ENCODE measurements at places on chromosomes 11 and 22. TPM values are rescaled to one million over a fixed set of nuclear protein-coding genes. Genes with fewer than 3 reads are reported as not detected.
A peak's percentile ranks its signal among the peaks of the same experiment; 100 is the strongest.

GRCh38 chr11:64759722-64760719 lies at the start of gene PYGM:
Gene PYGM, minus strand, starts transcription at chr11:64759974. Its CDS starts 76 bp downstream, at chr11:64759898.
- peak; percentile 94 for DNase-seq

GRCh38 chr11:9568161-9568853 lies 5.2 kb upstream of the WEE1 start:
- DNase-seq = no peak

- DNase-seq = no peak
Observed at GRCh38 chr11:95365348-95365747, 134.3 kb upstream of the SESN3 start.

PRG3 gene
- total RNA-seq = not detected

- DNase-seq = no peak
Observed at GRCh38 chr22:45991098-45991497, 14.1 kb upstream of the WNT7B start.

DNA sequence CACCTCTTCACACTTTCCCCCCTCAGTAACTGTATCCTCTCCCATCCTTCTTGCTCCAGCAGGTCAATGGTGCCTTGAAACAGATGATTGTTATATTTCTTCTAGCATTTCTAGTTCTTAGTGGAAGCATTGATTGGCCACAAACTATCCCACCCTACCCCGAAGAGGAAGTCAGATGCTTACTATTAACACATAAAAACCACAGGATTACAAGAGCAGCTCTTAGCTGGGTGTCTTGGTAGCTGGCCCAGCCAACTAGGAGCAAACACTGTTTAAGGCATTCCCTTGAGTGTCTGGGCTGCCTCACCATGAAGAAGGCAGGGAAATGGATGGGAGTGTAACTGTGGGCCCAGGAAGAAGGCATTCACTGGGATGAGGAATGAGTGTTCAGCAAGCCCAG lies 176.6 kb downstream of the GRIK4 start:
- no peak for DNase-seq

DNA sequence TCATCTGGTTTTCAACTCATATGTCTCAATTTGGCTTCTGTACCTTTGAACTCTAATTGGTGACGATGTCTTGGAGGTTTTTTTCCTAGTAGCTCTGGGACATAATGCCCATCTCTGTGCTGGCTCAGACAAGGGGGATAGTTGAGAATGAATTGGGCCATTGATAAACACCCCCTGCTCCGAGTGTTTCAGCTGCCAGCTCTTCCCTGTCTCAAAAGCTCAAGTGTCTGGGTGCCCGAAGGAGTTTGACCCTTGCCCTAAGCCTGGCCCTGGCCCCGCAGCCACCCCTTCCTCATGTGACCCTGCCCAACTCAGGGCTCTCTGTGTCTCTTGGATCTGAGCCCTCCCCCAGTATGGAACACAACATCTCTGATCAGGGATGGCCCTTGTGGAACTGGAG lies 3.0 kb downstream of the INSC start:
- no peak for DNase-seq

DNA sequence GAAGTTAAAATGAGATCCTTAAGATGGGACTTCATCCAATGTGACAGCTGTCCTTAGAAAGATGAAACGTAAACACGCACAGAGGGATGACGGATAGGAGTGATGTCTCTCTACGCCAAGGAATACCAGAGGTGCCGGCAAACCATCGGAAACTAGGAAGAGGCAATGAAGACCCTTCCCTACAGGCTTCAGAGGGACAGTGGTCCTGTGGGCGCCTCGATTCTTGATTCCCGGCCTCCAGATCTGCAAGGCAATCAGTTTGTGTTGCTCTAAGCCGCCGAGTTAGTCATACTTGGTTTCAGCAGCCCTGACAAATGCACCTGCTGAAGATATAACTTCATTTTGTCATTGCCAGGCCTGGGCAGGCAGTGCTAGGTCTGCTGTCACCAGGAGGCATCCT lies 1455.1 kb downstream of the TBC1D22A start:
- no peak for DNase-seq

- no peak for DNase-seq
Observed at GRCh38 chr11:70908223-70908622, 344.2 kb downstream of the SHANK2 start.

DNA sequence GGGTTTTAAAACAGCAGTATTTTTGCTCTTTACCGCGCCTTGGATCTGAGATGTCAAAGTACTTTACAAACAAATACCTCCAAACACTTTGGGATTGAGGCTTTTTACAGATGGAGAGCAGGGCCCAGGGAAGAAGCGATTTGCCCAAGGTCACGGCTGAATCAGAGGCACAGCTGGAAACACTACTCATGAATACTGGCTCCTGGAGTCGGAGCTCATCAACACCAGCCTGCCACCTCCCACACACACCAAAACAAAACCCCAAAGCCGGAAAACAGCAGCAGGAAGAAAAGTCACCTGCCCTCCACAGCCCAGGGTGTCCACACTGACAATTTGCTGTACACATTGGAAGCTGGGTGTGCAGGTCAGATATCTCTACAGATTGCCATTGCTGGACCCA lies 339.4 kb downstream of the CADM1 start:
- DNase-seq = no peak

GRCh38 chr11:128463979-128464378 lies 123.4 kb downstream of the ETS1 start:
- DNase-seq = no peak

GRCh38 chr11:121374286-121374985 lies 77.7 kb upstream of the SORL1 start:
- DNase-seq = no peak

- DNase-seq = no peak
Observed at GRCh38 chr11:119114351-119114750, 7.0 kb upstream of the HINFP start.

APOBEC3B gene
- 0.59 TPM for total RNA-seq

- no peak for DNase-seq
Observed at GRCh38 chr11:128891913-128892398, 800 bp downstream of the KCNJ5 start.

FAM180B gene
- not detected for total RNA-seq

OR10D3 gene
- total RNA-seq = not detected

DNA sequence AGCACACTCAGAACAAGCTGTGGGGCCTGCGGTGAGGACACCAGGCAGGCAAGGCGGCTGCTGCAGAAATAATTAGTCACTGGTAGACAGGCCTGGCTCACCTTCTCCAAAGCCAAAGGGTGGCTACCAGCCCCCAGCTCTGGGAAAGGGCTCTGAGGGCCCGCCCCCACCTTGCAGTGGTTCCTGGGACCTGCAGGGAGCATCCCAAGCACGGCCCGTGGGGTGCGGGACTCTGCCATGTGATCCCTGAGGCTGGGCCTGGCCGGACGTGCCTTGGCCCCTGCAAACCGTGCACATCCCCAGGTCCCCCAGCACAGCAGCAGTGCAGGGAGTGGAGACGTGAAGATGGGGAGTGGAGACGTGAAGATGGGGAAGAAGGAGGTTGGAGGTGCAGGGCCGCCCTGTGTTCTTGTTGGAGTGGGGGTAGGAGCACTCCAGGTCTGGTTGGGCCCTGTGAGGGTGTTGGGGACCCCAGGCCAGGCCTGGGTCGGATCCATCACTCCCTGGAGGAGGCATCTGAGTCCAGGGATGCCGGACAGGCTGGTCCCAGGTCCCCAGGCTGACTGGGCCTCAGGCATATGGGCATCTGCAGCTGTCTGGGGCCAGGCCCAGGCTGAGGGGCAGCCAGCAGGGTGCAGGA lies 41.9 kb downstream of the RTN4R start:
- no peak for DNase-seq

DNA sequence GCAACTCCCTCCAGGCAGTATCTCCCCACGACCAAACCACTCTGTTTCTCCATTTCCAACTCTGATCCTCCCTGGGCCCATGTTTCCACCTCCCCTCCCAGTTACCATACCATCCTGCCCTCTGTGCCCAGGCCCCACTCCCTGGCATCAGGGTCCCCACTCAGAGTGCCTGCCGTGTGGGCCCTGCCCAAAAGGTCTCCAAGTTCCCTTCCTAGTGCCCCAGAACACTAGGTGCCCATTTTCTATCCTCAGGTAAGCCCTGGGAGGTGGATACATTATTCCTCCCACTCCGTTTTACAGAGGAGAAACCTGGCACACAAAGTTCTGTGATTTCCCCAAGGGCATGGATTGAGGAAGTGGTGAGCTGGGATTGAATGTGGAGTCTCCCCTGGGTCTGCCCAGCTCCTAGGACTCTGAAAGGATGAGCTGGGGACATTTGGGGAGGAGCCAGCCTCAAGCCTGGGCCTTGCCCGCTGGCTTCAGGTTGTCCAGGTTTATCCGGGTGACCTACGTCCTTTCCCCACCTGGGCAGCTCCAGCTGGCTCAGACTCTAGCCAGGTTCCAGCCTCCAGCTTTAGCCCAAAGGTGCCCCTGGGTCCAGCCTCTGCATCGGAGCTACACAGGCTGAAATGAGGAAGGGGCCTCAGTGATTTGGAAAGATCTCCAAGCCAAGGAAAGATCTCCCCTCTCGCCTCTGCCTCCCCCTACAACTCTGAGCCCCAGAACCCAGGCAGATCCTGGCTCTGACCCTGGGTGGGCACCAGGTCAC lies 2.2 kb upstream of the GSTT4 start:
- DNase-seq = no peak

DNA sequence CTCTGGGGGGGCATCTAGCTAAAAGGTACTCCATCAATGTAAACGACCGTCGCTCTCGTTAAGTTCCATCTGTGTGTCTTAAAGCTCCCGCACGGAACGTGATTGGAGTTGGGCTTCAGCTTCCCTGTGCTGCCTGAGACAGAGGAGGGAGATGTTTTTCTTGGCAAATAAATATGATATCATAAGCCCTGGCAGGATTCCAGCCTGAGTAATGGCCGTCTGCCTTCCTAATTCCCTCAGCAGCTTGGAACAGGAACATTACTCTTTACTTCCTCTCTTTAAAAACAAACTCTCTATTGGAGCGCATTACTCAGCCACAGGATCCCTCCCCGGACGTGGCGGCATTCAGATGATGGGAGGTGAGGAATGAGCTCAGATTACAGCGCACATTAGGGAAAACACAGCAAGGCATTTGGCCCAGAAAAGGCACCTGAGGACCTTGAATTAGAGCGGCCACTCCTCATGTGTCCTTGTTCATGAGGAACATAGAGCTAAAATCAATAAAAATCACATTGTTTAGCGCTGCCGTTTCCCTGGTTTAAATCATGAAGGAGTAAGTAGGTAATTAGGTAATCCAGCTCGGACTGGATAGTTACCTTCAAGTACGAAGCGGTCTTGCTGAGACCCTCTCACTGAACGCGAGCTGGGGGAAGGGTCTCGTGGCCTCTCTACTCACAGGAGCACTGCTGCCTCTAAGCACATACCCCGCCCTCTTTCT lies 230.4 kb downstream of the ST3GAL4 start:
- DNase-seq = peak; percentile 58

- DNase-seq = no peak
Observed at GRCh38 chr11:95450547-95451123, 219.6 kb upstream of the SESN3 start.

NCF4 gene
- total RNA-seq = 3.2 TPM

DDI1 gene
- not detected for total RNA-seq

- no peak for DNase-seq
Observed at GRCh38 chr11:107180236-107180635, 162.0 kb upstream of the GUCY1A2 start.

DNA sequence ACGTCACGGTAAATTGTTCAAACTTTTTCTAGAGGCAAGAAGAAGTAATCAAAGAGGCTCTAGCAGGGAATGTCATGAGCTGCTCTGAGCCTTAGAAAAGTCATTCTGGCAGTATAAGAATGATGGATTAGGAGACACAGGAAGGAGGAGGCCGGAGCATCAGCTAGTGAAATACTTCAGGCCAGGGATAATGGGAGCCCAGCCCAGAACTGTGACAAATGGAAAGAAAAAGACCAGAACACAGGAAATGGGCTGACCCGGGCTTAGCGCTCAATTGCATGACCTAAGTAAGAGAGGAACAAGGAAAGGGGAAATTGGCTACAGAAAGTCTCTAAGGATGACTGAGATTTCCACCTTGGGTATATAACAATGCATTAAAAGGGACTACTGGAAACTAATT lies 108.6 kb downstream of the LARGE1 start:
- DNase-seq = peak; percentile 57

DNA sequence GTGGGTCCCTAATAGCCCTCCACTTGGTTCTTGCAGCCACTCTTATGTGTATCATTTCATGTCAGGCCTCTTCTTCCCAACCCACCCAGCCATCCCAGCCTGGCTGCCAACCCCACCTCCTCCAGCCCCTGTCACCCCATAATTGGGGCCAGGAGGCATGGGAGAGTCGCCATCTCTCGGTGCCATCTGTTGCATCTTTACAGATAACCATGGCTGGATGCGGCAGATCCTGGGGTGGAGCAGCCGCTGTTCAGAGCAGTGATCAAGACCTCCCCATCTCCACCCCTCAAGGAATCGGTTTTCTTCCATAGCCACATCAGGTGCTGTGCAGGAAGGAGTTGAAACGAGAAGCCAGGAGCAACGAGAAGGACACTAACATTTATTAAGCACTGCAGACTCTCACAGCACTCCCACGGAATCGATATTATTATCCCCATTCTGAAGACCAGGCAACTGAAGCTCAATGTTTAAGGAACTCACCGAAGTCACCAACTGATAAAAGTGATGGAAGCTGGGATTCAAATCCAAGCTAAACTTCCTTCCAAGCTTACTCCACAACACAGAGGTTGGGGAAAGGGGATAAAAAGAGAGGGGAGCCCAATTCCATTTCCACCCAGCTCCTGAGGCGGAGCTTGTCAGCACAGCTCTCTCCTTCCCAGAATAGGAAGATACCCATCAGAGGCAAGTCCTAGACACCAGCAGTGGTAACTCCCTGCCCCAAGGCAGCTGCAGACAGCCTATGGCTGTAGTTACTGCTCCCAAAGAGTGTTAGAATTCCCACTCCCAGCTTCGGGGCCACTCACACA lies 2.7 kb downstream of the SLC43A1 start:
- DNase-seq = no peak

DNA sequence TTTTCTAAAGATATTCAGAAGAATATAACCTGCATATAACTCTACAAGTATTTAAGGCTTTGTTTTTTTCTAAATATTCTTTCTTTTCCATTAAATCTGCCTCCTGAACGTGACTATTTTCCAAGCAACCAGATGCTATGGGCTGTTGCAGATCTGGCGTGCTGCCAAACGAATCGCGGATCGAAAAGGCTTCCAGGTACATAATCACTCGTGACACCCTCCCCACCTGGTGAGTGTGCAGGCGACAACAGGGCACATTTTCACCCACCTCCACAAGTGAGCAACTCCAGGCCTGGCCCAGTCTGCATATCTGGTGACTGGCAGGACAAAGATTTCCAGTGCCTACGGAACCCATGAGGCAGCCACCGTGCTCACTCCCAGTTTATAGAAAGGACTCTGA lies 660.1 kb downstream of the OPCML start:
- no peak for DNase-seq
